Muscle of back (tissue), 13 donors: ENCODE measurements at places on chromosomes 2 and 18.

GRCh38 chr2:26561918-26562810 lies 79.0 kb downstream of the CIB4 start:
- peak; percentile 67 for DNase-seq

DNA sequence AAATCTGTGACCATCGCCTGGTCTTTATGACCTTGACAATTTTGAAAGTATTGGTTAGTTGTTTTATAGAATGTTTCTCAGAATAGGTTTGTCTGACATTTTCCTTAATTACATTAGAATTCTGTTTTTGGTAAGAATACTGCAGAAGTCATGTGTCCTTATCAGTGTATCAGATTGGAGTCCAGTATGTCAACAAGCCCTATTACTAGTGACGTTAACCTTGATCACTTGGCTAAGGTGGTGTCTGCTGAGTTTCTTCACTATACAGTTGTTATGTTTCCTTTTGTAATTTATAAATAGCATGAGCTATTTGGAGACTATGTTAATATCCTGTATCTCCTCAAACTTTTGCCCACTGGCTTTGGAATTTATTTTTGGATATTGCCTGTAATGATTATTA lies 10.8 kb upstream of the IL36G start:
- DNase-seq, result no peak

DNA sequence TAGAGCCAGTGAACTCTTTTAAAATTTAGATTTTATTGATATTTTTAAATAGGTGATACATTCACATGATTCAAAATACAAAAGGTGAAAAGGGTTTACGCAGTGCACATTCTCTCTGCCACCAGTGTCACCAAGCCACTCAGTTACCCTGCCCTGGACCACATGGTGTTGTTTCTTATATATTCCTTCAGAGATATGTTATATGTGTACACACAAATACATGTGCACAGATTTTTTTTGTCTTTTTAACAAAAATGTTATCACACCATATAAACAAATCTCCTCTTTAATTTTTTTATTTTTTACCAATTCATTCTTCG lies 26.2 kb downstream of the SERPINB4 start:
- no peak for DNase-seq

- DNase-seq, result no peak
Observed at GRCh38 chr2:232817756-232818155, 41.4 kb upstream of the KCNJ13 start.
